ENCODE measurements at places on chromosomes 1 and 21.
A peak's percentile ranks its signal among the peaks of the same experiment; 100 is the strongest.

GRCh38 chr1:216765346-216766300, 42.4 kb upstream of the ESRRG start:
- DNase-seq: no peak

- DNase-seq: no peak
Observed at GRCh38 chr1:63747445-63747844, 26.4 kb upstream of the ROR1 start.

GRCh38 chr1:66305927-66306326, 228.0 kb upstream of the SGIP1 start:
- no peak for DNase-seq

- DNase-seq: peak; percentile 52
Observed at GRCh38 chr1:43238085-43238484, 31.7 kb upstream of the TMEM125 start.

DNA sequence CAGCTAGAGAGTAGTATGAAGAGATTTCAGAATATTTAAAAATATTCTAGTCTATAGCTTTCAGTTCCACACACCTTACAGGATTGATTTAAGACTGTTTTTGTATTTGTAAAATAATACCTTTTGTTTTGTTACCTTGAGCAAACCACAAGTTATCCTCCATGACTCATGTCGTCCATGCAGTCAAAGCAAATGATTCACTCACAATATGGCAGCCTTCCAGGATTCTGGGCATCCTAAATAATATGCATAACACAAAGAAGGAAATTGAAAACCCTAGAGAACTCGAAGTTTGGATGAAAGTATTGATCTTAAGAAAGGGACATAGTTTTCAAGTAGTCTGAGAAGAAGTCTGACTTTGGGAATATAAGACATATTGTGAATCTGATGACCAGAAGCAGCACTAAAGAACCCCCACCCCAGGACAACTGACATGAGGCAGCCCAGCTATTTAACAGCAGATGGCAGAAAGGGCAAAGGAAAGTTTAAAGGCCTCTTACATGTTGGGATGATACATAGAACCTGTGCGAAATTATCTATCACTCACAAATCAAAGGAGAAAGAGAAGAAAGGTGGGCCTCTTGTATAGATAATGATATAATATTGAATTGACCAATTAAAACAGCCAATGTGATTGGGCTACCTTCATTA, 857.9 kb downstream of the BRINP3 start:
- DNase-seq: no peak

- DNase-seq: no peak
Observed at GRCh38 chr1:219523411-219523810, 89.5 kb downstream of the ZC3H11B start.

DNA sequence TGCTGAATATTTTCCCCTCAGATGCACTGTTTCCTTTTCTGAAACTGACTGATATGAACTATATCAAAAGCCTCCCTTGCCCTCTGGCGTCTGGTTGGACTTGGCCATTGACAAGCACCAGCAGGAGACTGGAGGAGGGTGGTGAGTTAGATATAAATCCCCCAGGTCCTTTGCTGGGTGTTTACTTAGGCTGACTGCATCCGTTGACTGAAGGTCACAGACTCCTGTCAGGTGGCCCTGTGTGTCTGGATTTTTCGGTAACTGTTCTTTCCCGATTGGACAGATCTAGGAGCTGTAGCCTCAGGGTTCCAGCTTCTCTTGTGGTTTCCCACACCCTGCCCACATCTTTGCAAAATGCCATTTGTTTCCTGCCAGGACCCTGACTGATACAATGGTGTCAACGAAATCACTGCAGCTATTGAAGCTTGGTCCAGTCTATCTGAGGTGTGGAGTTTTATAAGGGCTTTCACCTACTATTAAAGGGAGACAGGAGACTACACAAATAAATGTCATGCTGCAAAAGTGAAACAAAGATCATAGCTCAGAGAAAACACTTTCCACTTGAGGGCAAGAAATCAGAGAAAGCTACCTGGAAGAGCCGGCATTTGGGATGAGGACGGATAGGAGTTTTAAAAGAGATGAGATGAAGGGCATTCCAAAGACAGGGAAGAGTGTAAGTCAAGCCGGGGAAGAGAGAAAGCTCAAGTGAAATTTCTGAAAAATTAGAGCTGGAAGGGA, 1.5 kb upstream of the MAGI3 start:
- no peak for DNase-seq

DNA sequence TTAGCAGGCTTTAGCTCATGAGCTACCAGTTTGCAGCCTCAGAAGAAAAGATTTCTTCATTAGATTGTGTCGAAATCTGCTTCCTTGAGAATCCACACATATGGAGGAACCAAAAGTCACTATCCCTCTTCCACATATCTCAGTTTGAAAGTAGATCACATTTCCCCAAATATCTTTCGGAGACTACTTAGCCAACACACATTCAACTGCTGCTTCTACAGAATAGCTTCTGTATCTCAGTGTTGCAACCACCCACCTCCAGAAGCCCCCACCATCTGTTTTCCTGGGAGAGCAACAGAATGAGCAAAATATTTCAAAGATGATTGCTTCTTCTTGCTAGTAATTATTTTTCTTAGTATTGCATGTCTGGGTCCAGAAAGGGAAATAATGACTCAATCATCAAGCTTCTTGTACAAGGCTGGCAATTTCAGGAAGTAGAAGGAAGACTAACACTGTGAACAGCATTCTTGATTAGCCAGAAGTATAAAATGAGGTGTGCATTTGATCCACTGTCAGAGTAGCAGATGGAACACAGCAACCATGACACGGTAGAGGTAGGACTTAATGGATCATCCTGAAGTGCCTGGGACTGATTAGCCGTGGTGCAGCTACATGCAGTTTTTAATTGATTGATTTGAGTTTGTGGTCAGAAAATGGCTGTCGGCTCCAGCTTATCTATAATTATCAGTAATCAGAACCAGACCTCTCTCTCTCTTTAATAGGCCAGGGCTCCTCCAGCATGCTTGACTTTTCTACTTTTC, 24.9 kb downstream of the ZC3H11B start:
- DNase-seq: no peak

GRCh38 chr1:29247571-29248273, 11.4 kb downstream of the PTPRU start:
- no peak for DNase-seq
